ENCODE measurements at places on chromosomes 11 and 22.

DNA sequence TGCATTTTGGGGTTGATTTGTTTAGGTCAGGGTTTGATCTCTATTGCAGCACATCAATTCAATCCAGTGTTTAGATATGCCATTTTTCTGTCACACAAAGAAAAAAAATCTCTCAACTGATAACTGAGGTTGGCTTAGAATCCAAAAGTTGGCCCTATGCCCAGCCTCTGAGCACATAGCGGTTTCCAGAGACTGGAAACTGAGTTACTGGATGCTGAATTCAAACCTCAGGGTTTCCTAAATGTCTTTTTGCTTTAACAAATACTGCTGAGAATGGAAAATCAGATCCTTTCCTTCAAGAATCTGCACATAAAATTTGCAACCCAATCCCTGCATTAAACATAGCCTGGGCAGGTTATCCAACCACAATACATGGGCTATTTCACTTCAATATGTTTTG is 4.0 kb downstream of the P4HA3 start:
- no peak for ATAC-seq

DNA sequence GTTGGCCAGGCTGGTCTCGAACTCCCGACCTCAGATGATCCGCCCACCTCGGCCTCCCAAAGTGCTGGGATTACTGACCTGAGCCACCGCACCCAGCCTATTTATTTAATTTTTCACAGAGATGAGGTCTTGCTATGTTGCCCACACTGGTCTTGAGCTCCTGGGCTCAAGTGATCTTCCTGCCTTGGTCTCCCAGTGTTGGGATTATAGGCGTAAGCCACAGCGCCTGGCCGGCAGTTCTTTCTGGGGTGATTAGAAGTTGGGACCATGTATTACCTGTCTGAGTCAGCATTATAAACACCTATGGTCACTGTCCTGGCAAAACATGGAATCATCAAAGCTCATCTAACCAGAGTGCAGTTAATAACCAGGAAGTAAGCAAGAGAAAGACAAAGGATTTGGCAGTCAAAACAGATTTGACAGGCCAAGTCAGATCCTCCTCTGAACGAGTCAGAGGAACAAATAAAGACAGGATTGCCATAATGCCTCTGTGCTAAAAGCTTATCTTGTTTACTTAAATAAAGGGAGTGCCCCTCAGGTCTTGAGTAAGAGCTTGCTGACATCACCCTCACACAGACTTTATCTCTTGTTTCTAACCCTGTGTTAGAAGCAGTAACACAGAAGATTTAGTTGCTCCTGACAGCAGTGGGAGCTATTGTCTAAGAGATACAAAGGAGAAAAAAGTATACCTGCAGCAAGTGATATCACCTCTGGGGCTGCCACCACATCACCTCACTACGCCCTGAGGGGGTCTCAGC is 3.7 kb downstream of the SERPIND1 start:
- no peak for ATAC-seq

GRCh38 chr11:57069942-57070341 is 81.2 kb downstream of the OR5AK2 start:
- no peak for ATAC-seq

- no peak for ATAC-seq
Measured at GRCh38 chr22:36998620-36999351, 20.5 kb downstream of the TST start.

DNA sequence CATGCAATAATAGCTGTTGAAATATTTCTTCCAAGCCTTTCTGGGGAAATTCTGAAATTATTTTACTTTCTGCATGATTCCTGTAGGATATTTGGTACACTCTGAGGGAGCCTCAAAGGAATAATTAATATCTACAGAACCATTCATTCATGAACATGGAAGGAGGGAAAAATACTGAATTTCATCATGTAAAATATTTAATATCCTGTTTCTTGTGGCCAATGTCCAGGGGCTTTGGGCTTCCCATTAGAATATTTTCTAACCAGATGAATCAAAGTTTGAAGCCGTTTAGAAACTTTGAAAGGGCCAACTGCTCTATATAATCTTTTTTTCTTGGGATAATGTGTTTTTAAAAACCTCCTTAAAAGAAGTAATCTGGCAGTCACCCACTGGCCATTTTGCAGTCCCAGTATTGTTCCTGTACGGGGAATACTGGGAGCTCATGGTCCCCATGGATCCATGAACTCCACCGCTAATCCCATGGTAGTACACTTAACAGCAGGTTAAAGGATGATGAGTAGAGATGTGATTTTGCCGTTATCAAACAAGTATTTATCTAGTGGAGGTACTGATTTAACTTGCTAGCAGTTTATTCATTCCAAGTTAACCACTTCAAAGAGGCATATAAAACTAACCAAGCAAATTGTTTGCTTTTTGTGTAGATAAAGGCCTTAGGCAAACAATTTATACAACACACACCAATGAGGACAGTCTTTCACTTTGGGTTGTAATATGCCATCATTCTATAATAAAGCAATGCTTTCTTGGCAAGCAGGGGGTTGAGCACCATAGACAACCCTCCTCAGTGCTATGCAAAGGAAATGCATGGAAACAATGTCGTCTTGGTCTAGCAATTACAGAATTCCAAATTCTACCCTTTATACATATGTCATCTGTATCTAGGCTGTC is 34.5 kb upstream of the BLID start:
- ATAC-seq: no peak

- ATAC-seq: no peak
Measured at GRCh38 chr22:25551396-25551795, 13.1 kb upstream of the GRK3 start.

DNA sequence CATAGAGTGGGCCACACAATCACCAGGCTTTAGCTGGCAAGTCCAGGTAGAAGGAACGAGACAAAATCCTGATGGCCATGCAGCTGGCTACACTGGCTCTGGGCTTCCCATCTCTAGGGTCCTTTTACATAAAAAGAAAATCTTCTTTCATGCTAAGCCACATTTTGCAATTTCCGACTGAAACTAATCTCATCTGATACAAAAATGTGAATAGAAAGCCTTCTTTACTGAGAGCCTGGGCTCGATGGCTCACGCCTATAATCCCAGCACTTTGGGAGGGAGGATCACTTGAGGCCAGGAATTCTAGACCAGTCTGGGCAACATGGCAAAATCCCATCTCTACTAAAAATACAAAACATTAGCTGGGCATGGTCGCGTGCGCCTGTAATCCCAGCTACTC is 67.2 kb downstream of the MICAL3 start:
- no peak for ATAC-seq

DNA sequence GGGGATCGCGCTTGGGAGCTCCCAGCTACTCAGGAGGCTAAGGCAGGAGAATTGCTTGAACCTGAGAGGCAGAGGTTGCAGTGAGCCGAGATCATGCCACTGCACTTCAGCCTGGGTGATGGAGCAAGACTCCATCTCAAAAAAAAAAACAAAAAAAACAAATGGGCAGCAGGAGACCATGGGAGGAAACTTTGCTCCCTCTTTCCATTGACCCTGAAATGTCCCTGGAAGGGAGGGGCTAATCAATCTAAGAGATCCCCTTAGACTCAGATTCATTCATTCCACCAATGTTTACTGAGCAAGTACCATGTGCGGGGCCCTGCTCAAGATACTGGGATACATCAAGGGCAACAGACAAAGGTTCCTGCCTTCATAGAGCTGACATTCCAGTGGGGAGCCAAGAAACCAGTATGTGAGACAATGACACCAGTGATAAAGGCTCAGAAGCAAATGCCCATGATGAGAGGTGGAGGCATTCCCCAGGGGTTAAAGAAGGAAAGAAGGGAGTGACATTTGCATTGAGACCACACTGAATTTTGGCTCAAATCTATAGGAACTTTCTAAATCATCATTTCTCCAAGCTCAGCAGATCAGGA is 37.7 kb upstream of the TFIP11 start:
- no peak for ATAC-seq

- no peak for ATAC-seq
Measured at GRCh38 chr22:30208631-30209603, 37.6 kb downstream of the LIF start.

- no peak for ATAC-seq
Measured at GRCh38 chr22:46583571-46583970, 36.6 kb upstream of the GRAMD4 start.

DNA sequence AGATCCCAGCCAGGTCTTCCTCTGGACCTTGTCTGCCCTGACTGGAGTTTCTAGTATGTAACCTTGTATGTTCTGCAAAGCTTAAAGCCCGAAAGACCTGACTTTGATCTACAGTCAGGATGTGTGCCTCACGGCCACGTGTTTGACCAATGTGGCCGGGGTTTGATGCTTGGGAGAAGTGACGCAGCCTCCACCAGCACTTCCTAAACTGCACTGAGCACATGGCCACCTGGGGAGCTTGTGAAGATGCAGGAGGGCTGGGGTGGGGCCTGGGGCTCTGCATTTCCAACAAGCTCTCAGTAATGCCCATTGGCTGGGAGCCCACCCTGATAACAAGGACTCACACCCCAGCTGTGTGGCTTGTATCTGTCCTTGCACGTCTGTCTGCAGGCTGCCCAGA is 53.2 kb downstream of the NAT10 start:
- ATAC-seq: no peak

DNA sequence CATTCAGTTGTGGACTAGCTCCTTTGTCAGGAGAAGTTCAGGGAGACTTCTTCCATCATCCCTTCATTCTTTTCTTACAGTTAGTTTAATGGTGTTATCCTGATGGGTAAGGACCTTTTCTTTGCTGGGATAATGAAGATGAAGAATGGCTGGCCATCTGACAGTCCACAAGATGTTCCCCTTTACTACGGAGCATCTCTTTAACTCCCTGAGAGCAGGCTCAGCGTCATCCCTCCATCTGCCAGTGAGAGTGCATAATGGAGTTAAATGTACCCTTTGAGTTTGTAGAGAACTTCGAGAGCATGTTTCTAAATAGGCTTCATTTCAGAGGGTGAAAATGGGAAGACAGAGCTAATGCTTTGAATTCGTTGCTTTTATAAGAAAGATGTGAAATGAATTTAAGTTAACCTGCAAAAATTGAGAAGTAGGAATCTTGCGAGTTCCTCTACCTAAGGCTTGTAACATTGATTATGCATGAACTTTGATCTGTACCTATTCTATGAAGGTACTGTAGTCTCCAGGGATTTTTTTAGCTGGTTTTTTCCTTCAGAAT is 1.7 kb downstream of the EP300 start:
- ATAC-seq: no peak

GRCh38 chr22:37777122-37777687 is 30.5 kb upstream of the GCAT start:
- ATAC-seq: peak; percentile 48

- no peak for ATAC-seq
Measured at GRCh38 chr22:30801695-30802094, 107.0 kb downstream of the OSBP2 start.

- peak; percentile 74 for ATAC-seq
Measured at GRCh38 chr22:37088108-37088605, 21.4 kb downstream of the TMPRSS6 start.

DNA sequence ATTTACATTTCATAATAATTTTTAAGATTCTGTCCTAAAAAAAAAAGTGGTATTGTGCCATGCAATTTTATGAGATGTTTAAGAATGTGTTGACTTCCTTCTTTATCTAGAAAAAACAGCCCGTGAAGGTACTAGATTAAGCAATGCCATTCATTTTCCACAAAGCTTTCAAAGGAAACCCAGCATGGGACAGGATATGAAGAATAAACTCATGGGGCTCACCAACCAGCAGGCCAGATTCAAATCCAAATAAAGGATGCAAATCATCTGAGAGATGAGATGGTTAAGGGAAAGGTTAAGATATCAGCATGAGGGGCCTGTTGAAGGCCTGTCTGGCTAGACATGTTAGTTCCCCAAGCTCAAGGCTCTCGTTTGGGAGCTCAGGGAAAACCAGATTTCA is 199.1 kb downstream of the SWAP70 start:
- ATAC-seq: no peak

- ATAC-seq: no peak
Measured at GRCh38 chr22:44758344-44758973, 6.1 kb downstream of the ARHGAP8 start.

- no peak for ATAC-seq
Measured at GRCh38 chr11:113505046-113505445, 29.8 kb upstream of the DRD2 start.

GRCh38 chr11:72393303-72393702 is 41.0 kb downstream of the CLPB start:
- ATAC-seq: no peak

DNA sequence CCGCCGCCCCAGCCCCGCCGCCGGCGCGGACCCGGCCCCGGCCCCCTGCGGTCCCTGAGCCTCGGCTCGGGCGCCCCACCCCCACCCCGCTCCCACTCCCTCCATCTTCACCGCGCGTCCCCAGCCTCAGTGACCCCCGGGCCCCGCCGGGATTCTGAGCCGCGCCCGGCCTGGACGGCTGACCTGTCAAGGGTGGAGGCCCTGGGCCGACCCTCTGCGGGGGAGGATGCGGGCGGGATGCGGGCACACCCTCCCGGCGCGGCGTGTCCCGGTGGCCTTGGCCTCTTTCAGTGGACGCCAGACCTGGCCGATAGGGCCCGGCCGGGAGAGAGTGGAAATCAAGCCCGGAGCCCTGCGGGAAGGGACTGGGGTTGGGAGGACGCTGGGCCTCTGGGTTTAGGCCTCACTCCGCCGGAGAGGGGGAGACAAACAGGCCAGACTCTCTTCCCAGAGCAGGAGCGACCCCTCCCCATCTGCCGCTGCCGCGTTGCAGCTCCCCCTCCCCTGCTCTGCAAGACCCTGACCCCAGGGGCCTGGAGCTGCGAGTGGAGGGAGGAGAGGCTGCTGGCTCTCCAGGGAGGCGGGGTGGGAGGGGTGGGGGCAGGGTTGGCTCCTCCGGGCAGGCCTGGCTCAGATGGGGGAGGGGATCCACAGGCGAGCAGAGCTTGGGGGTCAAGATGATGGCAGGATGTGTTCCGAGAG is 525 bp downstream of the MAPK8IP2 start:
- no peak for ATAC-seq

GRCh38 chr11:36409152-36409816 is 100.8 kb downstream of the TRAF6 start:
- ATAC-seq: no peak

GRCh38 chr11:44716256-44716655 is 10.5 kb upstream of the TSPAN18 start:
- no peak for ATAC-seq

DNA sequence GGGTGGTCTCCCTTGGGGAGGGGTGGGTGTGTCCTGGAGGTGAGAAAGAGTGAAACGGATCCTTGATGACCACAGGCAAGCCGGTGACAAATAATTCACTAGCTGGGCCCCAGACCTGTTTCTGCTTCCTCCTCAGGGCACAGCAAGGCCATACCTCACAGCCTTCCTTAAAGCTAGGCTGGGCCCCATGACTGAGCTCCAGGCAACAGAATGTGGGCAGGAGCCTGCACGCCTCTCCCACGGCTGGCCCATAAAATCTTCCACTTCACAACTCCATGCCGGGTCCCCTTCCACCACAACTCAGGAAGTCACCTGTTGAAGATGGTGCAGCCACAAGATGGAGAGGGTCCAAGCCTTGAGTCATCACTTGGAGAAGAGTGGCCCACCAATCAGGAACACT is 23.9 kb downstream of the SLC22A12 start:
- ATAC-seq: no peak

GRCh38 chr11:121661880-121662486 is 209.2 kb upstream of the SORL1-AS1 start:
- ATAC-seq: no peak

- ATAC-seq: no peak
Measured at GRCh38 chr11:30474151-30474954, 111.8 kb downstream of the MPPED2 start.

Measured in activated CD4-positive, CD25-positive, alpha-beta regulatory T cell treated with anti-CD3 and anti-CD28 coated beads, Interleukin-2, amount 50 U/mL, for 24 hours (primary cell).